Activated T-cell treated with anti-CD3 and anti-CD28 coated beads, Interleukin-2, amount 50 U/mL, for 72 hours (primary cell): ENCODE measurements at places on chromosomes 5 and 9. TPM values are rescaled to one million over a fixed set of nuclear protein-coding genes. Genes with fewer than 3 reads are reported as not detected.

GRCh38 chr9:132350861-132351315, 3.9 kb downstream of the SETX start:
- H3K27me3 ChIP-seq = no peaks in the 10 kb centered on the region
- peaks cover 22% of the 10 kb centered on the region for H3K36me3 ChIP-seq
- H3K4me3 ChIP-seq = peak overlapping the region; percentile 93
- peak overlapping the region; percentile 38 for H3K27ac ChIP-seq
- DNase-seq = peak; percentile 28

GRCh38 chr9:20479419-20480155, 142.7 kb downstream of the MLLT3 start:
- H3K36me3 ChIP-seq = no peaks in the 10 kb centered on the region
- no peak overlapping the region for H3K4me3 ChIP-seq
- DNase-seq = no peak
- H3K27me3 ChIP-seq = no peaks in the 10 kb centered on the region
- no peak overlapping the region for H3K27ac ChIP-seq

- H3K4me3 ChIP-seq = no peak overlapping the region
- no peaks in the 10 kb centered on the region for H3K4me1 ChIP-seq
- H3K27me3 ChIP-seq = peaks cover 9% of the 10 kb centered on the region
These were observed 130.7 kb downstream of the TRIM32 start for GRCh38 chr9:116817762-116818161.

DNA sequence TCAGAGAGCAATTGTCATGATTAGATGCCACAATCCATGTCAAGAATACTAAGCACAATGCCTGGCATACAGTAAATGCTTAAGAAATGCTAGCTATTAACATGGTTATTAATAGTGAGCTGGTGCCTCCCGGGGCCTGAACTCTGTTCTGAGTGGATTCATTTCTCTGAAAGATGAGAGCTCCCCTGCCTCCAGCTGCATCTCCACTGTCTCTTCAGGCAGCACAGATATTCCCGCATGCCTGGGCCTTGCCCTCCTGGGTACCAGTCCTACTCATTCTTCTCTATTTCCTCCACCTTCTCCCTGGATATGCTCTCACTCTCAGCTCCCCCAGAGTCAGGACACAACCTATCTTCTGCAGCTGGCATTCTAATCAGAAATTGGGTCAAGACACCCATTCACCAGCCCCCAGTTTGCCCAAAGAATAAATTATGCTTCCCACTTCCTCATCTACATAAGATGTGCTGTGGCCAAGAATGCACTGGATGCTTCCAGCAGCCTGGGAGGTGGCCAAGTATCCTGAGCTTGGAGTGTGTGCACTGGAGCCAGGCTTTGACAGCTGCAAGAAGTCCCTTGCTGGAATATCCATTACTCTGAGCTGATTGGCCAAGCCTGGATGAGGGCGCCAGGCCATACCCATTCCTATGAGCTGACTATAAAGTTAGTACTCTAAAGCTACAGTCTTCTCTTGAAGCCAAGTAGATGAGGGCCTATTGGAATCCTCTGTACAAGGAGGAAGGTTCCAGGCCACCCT, 669.0 kb downstream of the ACTL7B start:
- H3K4me1 ChIP-seq = no peaks in the 10 kb centered on the region
- H3K36me3 ChIP-seq = no peaks in the 10 kb centered on the region
- H3K27me3 ChIP-seq = no peaks in the 10 kb centered on the region
- H3K4me3 ChIP-seq = no peak overlapping the region

DNA sequence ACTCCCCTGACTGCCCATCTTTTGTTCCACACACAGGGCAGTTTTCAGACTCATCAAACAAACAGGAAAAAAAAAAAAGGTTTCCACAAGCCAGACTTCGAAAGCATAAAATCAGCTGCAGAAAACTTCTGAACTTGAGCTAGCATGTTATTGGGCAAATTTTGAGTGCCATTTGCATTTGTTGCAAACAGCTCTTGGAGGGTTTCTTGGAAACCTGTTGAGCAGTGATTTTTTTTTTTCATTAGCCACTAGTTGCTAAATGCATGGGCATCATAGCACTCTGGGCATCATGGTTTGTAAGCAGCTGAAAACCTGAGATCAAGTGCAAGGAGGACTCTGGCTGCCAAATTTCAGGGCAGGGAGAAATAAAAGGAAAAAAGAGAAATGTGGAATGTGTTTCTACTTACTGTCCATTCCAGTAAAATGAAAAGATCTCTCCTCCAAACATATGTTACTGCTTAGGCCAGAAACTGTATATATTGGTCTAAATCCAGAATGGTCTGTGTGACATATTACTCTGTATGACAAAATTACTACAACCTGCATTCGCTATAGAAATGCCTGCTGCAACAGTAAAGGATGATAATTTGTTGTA, 85.2 kb upstream of the SMIM23 start:
- H3K27me3 ChIP-seq = peaks cover 10% of the 10 kb centered on the region
- H3K4me1 ChIP-seq = no peaks in the 10 kb centered on the region
- H3K36me3 ChIP-seq = no peaks in the 10 kb centered on the region
- no peak for DNase-seq

- no peaks in the 10 kb centered on the region for H3K27me3 ChIP-seq
- peak overlapping the region; percentile 91 for H3K27ac ChIP-seq
- peak; percentile 45 for DNase-seq
- H3K4me3 ChIP-seq = peak overlapping the region; percentile 97
- peaks cover 7% of the 10 kb centered on the region for H3K36me3 ChIP-seq
These were observed 518 bp downstream of the UBE2B start for GRCh38 chr5:134371834-134372340.

GRCh38 chr9:706606-707459, 134.7 kb upstream of the DMRT1 start:
- peaks cover 12% of the 10 kb centered on the region for H3K27me3 ChIP-seq
- peaks cover 12% of the 10 kb centered on the region for H3K4me1 ChIP-seq
- H3K27ac ChIP-seq = peak overlapping the region; percentile 91
- no peaks in the 10 kb centered on the region for H3K36me3 ChIP-seq
- peak; percentile 48 for DNase-seq

- peaks cover 3% of the 10 kb centered on the region for H3K4me1 ChIP-seq
- no peak for DNase-seq
- no peak overlapping the region for H3K27ac ChIP-seq
- H3K4me3 ChIP-seq = no peak overlapping the region
These were observed 93.3 kb downstream of the GTF3C4 start for GRCh38 chr9:132763574-132763973.

- peaks cover 5% of the 10 kb centered on the region for H3K4me1 ChIP-seq
- H3K4me3 ChIP-seq = no peak overlapping the region
- no peak overlapping the region for H3K27ac ChIP-seq
- no peak for DNase-seq
- peaks cover 19% of the 10 kb centered on the region for H3K27me3 ChIP-seq
- no peaks in the 10 kb centered on the region for H3K36me3 ChIP-seq
These were observed 98.8 kb downstream of the HSD17B3 start for GRCh38 chr9:96202971-96203780.

- H3K27me3 ChIP-seq = peaks cover 37% of the 10 kb centered on the region
- no peak for DNase-seq
- no peak overlapping the region for H3K4me3 ChIP-seq
- H3K4me1 ChIP-seq = peaks cover 5% of the 10 kb centered on the region
- no peak overlapping the region for H3K27ac ChIP-seq
These were observed 21.2 kb upstream of the UNC5A start for GRCh38 chr5:176788941-176789872.

DNA sequence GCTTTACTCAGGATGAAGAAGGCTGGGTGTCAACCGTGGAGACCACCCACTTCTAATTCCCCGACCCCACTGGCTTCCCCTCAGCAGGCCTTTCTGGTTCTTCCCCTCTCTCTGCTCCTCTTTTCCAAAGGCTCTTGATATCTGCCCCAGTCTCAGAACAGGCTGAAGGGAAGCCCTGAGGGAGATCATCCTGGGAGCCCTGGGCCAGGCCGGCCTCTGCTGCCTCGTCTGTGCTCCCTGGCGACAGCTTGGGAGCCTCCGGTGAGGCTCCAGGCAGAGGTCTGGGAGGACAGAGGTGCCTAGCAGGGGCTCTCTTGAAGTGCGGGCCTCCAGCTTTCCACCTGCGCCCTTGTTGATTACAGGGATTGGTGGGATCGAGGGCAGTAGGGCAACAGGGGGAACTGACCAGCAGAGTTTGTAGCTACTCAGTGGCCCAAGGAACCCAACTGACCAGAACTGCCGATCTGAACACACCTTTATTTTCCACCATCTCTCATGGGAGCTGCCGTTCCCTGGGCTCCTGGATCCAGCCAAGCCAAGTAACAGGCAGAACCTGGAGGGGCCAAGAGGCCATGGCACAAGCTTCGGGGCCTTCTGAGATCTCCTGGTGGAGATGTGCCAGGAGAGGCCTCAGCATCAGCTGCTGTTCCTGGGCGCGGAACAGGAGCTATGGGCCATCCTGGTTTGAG, 198.5 kb downstream of the CACNA1B start:
- H3K4me3 ChIP-seq = no peak overlapping the region
- peaks cover 15% of the 10 kb centered on the region for H3K27me3 ChIP-seq
- no peaks in the 10 kb centered on the region for H3K4me1 ChIP-seq
- DNase-seq = no peak
- H3K36me3 ChIP-seq = no peaks in the 10 kb centered on the region

- H3K4me3 ChIP-seq = no peak overlapping the region
- no peak for DNase-seq
- peaks cover 12% of the 10 kb centered on the region for H3K27me3 ChIP-seq
- H3K36me3 ChIP-seq = no peaks in the 10 kb centered on the region
- no peaks in the 10 kb centered on the region for H3K4me1 ChIP-seq
These were observed 169.3 kb downstream of the PAX5 start for GRCh38 chr9:36864491-36865410.

- H3K27me3 ChIP-seq = no peaks in the 10 kb centered on the region
- peak overlapping the region; percentile 91 for H3K4me3 ChIP-seq
- H3K27ac ChIP-seq = peak overlapping the region; percentile 97
These were observed 78.8 kb downstream of the F2RL2 start for GRCh38 chr5:76544268-76544926.

DNA sequence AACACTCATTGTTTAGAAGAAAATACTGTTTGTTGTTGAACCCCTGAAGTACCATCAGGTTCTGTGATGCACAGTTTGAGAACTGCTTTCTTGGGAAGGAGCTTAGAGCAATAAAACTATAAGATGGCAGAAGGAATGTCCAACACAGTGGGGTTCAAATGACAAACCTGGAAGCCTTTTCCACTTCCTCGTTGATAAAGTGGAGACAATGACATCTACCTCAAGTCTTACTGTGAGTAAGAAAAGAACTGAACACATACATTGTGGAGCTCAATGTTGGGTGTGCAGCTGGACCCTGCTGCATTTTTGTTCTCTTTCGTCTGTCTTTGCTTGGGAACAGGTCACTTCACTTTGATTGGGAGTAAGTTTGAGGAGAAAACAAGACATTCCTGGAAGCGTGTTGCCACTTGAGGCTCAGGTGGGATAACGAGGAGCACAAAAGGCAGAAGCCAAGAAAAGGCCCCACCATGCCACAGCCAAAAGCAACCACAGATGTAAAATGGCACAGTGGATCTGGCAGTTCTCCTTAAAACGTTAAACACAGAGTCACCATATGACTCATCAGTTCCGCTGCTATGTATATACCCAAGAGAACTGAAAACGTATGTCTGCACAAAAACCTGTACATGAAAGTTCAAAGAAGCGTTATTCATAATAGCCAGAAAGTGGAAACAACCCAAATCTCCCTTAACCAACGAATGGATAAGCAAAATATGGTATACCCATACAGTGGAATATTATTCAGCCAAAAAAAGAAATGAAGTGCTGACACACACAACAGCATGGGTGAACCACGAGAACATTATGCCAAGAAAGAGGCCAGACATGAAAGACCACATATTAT, 42.9 kb upstream of the SUB1 start:
- H3K27me3 ChIP-seq = no peaks in the 10 kb centered on the region
- H3K27ac ChIP-seq = peak overlapping the region; percentile 88
- peaks cover 59% of the 10 kb centered on the region for H3K4me1 ChIP-seq

GRCh38 chr9:93476924-93477323, 23.5 kb upstream of the FAM120AOS start:
- H3K4me1 ChIP-seq = peaks cover 34% of the 10 kb centered on the region
- peaks cover 17% of the 10 kb centered on the region for H3K36me3 ChIP-seq
- no peak for DNase-seq
- no peak overlapping the region for H3K4me3 ChIP-seq
- H3K27me3 ChIP-seq = no peaks in the 10 kb centered on the region

DNA sequence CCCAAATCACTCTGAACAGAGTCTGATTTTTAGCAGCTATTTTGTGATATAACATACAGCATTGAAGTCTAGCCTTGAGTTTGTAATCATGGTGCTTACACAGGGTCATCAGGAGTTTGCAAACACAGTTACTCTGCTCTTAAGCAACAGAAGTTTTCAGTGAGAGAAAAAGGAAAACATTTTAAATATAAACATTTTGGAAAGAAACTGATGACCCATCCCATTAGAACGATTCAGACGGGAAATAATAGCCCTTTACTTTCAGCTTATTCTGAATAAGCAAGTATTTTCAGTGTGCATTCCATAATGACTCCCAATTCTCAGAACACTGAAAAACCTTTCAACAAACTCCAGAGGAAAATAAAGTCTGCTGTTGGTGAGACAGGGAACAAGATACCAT, 46.7 kb upstream of the TMC1 start:
- peak overlapping the region; percentile 57 for H3K27ac ChIP-seq
- no peak overlapping the region for H3K4me3 ChIP-seq
- peaks cover 1% of the 10 kb centered on the region for H3K36me3 ChIP-seq
- H3K4me1 ChIP-seq = peaks cover 59% of the 10 kb centered on the region

DNA sequence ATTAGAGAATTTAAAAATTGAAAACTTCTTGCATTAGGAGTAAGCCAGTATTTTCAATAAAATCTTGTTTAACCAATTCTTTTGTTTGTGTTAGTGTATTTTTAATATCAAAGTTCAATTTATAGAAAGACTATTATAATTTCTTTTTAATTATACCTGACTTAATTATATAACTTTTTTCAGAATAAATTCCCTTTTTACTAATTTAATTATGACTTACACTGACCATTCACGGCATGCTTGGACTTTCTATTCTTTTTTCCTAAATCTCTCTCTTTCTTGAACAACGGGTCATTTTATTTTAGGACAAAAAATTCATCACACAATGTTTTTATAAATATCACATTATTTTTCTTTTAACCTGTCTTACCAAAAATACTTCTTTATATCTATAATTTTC, 555.3 kb upstream of the PTGER4 start:
- H3K4me1 ChIP-seq = peaks cover 14% of the 10 kb centered on the region
- H3K27me3 ChIP-seq = peaks cover 9% of the 10 kb centered on the region
- no peak for DNase-seq
- no peak overlapping the region for H3K27ac ChIP-seq
- peaks cover 20% of the 10 kb centered on the region for H3K36me3 ChIP-seq

- no peak overlapping the region for H3K27ac ChIP-seq
- H3K4me3 ChIP-seq = no peak overlapping the region
- H3K36me3 ChIP-seq = no peaks in the 10 kb centered on the region
- DNase-seq = no peak
These were observed 303.0 kb upstream of the KLF4 start for GRCh38 chr9:107792596-107792995.

Gene PCDHB14
- not detected for total RNA-seq

Gene MAST4
- 38.3 TPM for total RNA-seq

Gene LHX3
- total RNA-seq = not detected

Gene NDUFB6
- 29.2 TPM for total RNA-seq

Gene PPP2CA
- total RNA-seq = 176 TPM

Gene NUP214
- total RNA-seq = 67.6 TPM

Gene CHSY3
- total RNA-seq = not detected

Gene CD274
- total RNA-seq = 36.3 TPM

Gene STPG3
- total RNA-seq = 0.63 TPM

Gene PCDHA4
- total RNA-seq = not detected

Gene PLAC8L1
- 0.42 TPM for total RNA-seq

Gene GOLM1
- total RNA-seq = 2.7 TPM

Gene KLF9
- 35.4 TPM for total RNA-seq

Gene ANKRD34B
- total RNA-seq = not detected

Gene HACD4
- total RNA-seq = 3.3 TPM
